GM13977 (cell line): ENCODE measurements at places on chromosomes 2 and 18.
A peak's percentile ranks its signal among the peaks of the same experiment; 100 is the strongest.

DNA sequence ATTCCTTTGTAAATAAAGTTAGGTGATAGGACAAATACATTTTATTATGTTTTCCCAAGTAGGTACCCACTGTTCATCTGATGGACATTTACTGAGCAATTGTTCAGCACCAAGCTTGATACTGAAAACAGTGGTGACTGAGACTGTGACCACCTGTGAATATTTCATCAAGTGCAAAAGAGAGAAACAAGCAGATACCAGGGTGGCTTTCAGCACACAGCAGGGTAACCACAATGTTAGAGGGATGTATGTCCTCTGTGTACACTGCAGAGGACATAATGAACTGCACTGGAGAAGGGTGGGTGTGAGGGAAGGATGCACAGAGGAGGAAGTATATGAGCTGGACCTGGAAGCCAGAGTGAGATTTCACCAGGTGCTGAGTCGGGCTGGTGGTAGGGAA is 411.8 kb downstream of the RAD51AP2 start:
- no peak for DNase-seq

DNA sequence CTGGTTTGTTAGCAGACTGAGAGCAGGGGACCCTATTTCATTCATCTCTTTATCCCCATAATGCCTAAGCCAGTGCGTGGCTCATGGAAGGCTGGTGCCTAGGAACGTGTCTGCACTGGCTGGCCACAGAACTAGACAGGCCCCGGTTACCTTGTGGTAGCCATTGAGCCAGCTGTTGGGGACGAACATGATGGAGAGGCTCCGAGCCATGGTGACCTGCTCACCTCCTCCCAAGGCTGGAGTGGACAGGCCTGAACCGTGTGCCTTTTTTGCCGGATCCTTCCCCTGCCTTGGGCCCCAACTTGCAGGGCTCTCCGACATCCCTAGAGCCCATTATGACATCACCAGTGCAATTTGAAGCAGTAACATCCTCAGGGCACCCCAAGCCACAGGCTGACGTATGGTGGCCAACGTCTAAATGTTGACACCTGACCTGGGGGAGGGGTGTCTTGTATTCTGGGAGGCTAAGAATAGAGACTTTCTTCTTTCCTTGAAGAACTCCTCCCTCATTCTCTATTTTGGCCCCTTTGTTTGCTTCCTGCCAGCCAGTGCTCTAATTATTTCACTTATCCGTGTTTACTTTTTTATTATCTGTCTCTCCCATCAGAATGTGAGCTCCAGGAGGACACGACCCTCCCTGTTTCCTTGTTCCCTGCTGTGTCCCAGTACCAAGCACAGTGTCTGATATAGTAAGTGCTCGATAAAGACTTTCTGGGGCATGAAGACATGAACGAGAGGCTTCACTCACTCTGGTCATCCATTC is 12.2 kb upstream of the DNPEP start:
- DNase-seq: no peak

DNA sequence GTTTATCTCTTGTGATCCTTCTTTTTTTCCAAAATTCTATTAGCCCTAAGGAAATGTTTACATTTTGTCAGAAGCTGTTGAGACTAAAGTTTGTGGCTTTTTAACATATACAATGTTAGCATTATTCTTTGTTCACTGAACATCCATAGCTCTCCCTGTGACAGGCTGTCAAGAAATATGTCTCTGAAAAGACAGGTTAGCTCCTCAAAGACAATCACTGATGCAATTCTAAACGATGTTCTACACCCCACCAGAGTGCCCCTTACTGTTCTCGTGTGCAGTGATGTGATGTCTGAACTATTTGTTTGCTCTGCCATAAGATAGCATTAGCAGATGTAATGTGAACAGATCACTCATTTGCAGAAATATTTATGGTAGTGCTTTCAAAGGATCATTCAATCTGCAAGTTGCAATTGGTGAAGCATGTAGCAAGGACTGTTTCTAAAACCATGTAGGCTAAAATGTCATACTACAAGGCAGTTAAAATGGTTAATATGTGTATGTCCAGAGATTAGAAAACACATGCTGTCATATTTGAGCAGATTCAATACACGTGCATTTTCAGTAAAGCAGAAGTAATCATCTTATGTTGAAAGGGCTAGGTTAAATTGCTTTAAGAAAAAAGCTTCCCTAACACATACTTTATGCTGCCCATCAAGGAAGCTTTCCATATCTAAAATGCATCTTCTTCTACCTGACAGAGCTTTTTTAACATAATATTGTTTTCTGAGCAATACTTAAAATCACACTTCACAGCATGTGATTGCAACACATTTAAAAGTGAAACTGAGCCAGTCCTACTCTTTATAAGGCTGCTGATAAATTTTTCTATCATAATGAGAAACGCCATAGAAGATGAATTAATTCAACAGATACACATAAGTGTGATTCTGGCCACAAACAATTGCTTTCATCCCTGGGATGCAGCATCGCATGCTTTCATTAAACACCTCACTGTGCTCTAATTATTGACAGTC is 285.7 kb upstream of the UBE2E3 start:
- DNase-seq: no peak

- no peak for DNase-seq
Observed at GRCh38 chr2:25920336-25920735, 42.0 kb upstream of the ASXL2 start.

DNA sequence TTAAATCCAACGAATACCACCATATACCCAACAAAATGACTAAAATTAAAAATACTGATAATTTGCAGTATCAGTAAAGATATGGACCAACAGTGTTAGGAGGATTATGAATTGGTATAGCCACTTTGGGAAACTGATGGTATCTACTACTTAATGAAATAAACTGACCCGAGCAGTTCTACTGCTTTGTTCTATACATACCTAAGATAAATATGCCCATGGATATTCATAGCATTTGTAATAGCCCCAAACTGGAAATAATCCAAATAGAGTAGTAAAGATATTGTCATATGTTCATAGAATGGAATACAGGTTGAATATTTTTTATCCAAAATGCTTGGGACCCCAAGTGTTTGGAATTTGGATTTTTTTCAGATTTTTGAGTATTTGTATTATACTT is 20.7 kb downstream of the PPP1CB start:
- DNase-seq: no peak

GRCh38 chr2:43605079-43605655 is 9.3 kb upstream of the THADA start:
- peak; percentile 24 for DNase-seq

DNA sequence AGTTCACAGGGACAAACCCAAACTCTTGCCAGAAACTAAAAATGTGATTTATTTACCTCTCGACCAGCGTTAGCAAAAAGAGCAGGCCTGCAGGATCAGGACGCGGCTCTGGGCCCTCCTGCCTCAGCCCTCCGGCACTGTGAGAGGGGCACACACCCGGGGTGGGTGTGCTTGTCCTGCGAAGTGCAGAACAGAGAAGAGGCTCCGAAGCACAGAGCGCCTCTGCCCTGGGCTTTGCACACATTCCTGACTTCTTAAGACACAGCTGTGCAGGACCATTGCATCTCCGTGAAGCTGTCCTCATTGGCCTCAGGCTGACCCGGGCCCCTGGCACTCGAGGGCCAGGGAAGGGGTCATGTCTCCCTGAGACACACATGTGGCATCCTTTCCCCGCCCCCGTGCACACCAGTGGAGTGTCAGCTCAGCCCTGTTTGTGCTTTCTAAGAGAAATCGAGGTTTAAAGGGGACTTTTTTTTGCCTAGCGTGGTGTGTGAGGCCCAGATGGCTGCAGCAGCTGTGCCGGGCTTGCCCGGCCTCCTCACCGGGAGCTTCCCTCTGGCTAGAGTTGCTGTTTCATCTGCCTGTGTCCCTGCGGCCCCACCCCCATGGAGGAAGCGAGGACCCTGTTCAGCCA is 9.9 kb upstream of the NFATC1 start:
- DNase-seq: peak; percentile 43

- DNase-seq: no peak
Observed at GRCh38 chr18:57785751-57786437, 17.2 kb downstream of the ATP8B1 start.

DNA sequence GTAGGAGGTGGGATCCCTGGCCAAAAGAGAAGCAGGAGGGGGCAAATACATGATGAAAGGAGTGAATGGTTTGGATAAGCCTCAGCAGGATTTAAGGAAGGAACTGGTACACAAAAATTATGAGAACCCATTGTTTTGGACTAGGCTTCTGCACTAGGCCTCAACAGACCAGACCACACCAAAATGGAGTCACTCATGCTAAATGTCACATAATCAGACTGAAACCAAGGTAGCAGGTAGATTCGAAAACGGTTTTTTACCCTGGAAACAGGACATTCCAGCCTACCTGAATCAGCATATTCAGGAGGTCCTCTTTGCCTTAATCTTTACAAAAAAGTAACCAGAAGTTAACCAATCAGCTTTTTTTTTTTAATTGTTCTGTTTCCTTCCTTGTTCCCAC is 49.4 kb upstream of the CDCA7 start:
- DNase-seq: no peak
